ENCODE measurements at places on chromosomes 6 and 20.
A peak's percentile ranks its signal among the peaks of the same experiment; 100 is the strongest.

- DNase-seq = no peak
Observed at GRCh38 chr6:110720066-110720465, 95.2 kb downstream of the CDK19 start.

DNA sequence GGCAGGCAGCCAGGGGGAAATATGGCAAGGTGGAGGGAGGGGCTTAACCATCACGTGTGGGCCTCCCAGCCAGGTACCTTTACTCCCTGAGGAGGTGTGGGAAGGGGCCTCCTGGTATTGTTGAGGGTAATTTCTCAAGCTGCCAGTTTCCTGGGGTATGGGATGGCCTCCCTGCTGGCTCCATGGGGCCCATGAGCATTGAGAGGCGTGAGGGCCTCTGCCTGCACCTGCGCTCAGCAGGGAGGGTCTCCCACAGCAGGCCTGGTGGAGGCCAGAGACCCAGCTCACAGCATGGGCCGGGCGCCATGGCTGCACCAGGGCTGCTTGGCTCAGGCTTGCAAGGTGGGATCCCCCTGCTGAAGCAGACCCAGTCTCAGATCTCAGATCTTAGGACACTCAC lies 113.0 kb downstream of the GRM4 start:
- no peak for DNase-seq

DNA sequence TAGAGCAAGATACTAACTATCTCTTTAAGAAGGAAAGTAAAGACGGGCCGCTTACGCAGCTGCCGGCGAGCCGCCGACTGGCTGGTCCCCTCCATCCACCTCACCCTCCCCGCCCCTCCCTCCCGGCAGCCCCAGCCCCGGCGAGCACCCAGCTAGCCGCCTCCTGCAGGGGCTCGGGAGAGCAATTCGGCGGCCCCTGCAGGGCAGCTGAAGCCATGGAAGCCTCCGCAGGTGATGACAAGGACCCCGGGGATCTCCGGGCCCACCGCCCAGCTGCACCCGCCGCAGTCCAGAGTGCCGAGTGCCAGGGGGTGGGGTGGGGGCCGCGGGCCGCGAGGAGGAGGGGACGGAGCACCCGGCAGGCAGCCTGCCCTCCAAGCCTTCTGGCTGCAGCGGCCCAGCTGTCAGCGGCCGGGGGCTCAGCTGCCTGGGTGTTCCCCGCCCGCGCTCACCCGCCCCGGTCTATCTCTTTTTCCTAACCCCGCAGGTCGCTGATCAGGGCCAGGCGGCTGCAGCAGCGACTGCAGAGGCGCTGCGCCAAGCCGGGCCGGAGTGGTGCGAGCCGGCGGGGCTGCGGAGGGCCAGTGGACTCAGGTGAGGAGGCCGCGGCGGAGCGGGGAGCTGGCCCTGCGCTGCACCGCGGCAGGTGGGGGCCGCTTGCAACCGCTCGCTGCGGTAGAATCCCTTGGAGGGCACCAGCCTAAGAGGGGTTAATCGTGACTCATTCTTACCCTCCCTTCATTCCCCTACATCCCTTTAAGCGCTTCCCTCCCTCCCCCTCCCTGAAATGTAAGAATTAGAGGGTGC lies at the start of gene SNPH:
Gene SNPH, plus strand, starts transcription at position 128 of the 807 bp plus-strand sequence. CDS start 29,946 bp downstream, outside the sequence.
- DNase-seq = peak; percentile 81

DNA sequence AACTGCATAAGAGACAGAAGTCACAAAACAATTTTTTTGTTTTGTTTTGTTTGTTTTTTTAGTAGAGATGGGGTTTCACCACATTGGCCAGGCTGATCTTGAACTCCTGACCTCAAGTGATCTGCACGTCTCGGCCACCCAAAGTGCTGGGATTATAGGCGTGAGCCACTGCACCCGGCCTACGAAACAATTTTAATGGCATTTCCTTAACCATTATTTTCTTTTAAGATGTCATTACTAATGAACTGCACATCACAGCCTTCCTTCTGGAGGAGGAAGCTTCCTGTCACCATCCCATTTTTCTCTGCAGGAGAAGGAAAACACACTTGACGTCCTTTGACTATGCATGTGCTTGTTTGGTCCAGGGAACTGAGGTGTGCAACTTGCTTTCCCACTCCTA lies 125.3 kb upstream of the AKIRIN2 start:
- DNase-seq = no peak

- DNase-seq = no peak
Observed at GRCh38 chr6:122072014-122072647, 327.3 kb upstream of the HSF2 start.

DNA sequence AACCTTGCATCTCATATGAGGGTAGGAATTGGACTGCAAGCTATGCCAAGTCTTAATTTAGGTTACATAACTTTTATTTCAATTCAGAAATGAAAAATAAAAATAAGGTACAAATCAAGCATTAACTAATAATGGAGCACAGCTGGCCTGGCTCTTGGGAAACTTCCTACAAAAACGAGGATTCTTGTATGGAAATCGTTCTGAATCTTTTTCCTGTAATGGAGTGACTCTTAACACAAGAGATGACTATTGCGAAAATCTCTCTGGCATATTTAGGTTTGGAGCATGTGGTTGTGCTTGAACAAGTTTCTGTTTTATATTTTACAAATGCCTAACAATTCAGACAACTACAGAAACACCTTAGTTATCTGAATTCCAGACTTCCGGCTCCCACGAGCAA lies 34.0 kb upstream of the PI16 start:
- DNase-seq = no peak

GRCh38 chr6:134740473-134741199 lies 209.3 kb downstream of the ALDH8A1 start:
- DNase-seq = no peak

DNA sequence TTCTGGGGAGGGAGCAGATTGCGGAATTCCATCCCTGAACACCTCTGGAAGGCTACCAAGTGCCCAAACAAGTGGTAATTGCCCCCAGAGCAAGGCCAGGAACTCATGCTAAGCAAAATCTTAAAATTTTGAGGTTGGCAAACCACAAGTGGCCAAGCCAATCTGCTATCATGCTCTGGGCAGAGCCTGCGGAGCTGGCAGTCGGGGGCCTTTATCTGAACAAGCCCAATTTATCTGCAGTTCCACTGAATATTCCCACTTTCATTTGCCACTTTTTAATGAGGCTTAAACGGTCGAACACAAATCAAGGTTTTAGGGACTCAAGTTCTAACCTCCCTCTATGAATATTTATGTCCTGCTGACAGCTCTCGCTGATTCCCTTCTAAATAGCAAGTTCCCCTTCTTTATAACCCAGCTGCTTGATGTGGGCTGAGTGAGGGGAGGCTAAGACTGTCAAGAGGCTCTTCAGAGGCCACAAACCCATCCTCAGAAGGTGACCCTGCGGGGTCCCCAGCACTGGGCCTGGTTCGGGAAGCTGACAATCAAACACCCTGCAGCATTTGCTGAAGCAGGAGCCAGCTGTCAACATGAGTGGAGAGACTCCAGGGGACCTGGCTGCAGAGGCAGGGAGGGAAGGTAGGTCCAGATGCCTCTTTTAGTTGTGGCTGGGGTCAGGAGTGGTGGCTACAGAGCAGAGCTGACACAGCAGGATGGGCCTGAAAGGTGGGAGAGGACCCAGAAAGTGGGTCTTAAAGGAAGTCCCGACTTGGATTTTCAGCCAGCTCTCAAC lies 11.9 kb downstream of the CCDC167 start:
- DNase-seq = no peak

Measured in SW480 (cell line).